NCI-H1092 (cell line): ENCODE measurements at places on chromosomes 7 and 10.

- no peak for DNase-seq
These were observed 108.4 kb downstream of the HIPK2 start for GRCh38 chr7:139669106-139670061.

- no peak for DNase-seq
These were observed 500.1 kb upstream of the PHF14 start for GRCh38 chr7:10473569-10473968.

- no peak for DNase-seq
These were observed 67.3 kb upstream of the NPY start for GRCh38 chr7:24216576-24217125.

- no peak for DNase-seq
These were observed 18.0 kb downstream of the ADAP1 start for GRCh38 chr7:936386-937054.

DNA sequence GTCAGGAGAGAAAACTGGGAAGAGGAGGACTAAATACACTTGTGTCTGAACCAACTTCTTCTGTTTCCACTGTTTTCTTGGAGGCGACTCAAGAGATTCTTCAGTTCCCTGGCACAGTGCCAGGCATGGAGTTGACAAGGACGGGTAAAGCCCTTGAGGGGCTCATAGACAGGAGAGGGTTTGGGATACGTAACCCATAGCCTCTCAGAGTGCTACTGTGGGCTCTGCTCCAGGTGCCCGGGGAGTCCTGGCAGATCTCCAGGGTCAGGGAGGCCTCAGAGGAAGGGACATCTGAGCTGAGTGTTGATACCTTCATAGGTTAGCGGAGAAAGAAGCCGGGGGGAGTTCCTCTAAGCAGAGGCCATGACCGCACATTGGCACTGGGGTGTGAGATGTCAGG is 42.0 kb downstream of the GALNT17 start:
- no peak for DNase-seq

DNA sequence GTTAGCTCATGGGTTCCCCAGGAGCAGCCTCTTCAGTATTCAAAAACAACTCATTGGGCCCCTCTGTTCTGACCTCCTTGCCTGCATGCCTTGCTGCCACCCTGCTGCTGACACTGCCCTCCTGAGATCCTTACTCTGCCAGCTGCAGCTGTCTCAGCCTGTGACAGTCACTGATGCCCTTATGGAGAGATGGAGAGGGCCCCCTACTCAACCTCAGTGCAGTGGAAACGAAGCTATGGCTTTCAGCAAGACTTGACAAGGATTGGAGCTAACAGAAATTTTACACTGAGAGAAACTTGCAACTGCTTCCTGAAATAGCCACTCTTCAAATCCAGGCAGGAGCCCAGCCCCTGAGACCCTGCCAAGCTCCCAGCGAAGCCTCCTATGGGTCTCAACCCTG is 678.3 kb upstream of the C7orf33 start:
- DNase-seq: no peak

- no peak for DNase-seq
These were observed 11.6 kb upstream of the DNMBP start for GRCh38 chr10:100021322-100021721.

- DNase-seq: no peak
These were observed 100.2 kb upstream of the GPR26 start for GRCh38 chr10:123565691-123566660.

- DNase-seq: no peak
These were observed 16.2 kb upstream of the AGK start for GRCh38 chr7:141534757-141535737.

DNA sequence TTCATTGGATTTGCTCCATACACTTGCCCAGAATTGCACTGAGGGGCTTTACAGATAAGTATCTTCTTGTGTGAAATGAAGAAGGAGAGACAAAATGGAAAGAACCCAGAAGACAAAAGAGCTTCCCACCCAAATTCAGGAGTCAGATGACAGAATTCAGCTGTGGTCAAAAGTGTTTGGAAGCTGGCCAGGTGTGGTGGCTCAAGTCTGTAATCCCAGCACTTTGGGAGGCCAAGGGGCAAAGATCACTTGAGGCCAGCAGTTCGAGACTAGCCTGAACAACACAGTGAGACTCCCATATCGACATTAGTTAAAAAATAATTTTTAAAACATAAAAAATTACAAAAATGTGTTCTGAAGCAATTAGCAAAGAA is 27.1 kb downstream of the DUSP5 start:
- DNase-seq: no peak

DNA sequence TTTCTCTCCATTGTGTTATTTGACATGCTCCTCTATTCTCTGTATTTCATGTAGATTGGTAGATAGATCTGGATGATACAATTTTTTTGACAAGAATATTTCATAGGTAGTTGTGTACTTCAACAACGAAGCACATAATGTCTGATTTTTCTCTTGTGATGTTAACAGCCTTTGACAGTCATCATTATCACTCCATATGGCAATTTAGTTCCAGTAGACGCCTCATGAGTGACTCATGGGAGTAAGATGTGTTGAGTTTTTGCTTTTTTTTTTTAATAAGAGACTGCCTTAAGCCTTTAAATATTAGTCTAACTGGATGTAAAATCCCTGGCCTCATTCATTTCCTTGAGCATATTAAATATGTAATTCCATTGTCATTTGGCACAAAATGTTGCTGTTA is 123.5 kb upstream of the ZNF32 start:
- no peak for DNase-seq

DNA sequence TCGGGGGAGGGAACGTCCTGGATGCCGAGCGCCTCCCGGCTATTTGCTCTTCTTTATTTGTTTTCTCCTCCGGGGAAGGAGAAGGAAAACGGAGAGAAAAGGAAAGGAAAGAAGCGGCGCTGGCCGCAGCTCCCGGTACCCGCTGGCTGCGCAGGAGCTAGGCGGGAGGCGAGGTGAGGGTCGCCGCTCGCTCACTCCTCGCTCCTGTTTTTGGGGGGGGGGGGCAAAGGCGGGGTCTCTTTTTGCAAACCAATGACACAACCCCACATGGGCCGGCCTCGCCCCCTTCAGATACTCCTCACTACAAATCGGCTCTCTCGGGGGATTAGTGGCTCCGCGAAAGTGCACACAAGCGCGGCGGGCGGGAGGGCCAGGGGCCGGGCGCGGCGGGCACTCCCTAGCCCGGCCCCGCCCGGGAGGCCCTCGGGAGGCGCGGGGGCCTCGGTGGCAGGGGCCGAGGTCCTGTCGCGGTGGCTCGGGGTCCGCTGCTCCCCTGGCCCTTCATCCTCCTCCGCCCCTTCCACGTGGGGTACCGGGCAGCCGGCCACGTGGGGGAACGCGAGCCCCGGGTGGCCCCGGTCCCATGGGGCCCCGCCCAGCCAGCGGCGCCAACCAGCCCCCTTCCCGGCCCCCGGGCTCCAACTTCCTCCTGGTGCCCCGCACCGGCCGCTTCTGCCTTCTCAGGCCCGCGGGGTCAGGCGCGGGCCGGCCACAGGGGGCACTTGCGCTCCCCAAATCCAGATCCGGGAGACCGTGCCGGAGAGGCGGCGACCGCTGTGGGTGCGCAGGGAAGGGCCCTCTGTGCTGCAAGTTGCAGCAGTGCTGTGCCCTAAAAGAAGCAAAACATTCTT is 718 bp upstream of the CTBP2 start:
- DNase-seq: peak; percentile 64
